ENCODE measurements at places on chromosomes 1 and 21.

DNA sequence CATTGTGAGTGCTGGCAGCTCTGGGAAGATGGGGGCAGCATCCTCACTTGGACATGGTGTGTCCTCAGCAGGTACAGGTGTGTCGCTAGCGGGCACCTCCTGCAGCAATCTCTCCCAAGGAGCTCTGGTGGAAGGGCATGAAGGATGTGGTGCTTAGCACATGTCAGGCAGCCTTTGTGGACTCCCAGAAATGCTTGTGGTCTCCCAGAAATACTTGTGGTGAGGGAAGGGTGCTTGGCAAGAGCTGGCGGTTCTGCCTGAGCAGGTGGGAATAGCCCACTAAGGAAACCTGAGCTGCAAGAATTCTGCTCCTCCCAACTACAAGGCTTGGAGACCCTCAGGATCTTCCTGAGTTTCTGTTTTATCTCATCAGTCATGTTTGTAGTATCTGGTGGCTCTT lies 371.6 kb downstream of the PRDM2 start:
- DNase-seq = no peak

- no peak for DNase-seq
Observed at GRCh38 chr1:205480349-205480985, 24.0 kb upstream of the CDK18 start.

GRCh38 chr21:25858325-25858724 lies 123.6 kb downstream of the GABPA start:
- no peak for DNase-seq

DNA sequence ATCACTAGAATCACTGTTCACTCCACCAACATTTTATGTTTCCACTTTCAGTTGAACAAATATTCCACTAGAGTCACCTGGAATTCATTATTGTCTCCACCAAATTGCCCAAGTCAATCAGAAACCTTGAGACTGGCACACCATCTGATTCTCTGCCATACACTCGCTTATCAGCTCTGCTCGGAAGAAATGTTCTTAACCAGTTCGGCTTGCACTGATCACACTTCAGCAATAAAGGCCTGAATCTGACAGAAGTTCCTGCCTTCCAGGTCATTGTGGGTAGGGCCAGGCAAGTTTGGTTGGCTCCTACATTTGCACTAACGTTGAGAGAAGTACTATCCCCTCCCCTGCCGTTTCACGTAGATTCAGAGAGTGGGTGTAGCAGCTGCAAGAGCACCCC lies 10.0 kb downstream of the TPM3 start:
- no peak for DNase-seq

DNA sequence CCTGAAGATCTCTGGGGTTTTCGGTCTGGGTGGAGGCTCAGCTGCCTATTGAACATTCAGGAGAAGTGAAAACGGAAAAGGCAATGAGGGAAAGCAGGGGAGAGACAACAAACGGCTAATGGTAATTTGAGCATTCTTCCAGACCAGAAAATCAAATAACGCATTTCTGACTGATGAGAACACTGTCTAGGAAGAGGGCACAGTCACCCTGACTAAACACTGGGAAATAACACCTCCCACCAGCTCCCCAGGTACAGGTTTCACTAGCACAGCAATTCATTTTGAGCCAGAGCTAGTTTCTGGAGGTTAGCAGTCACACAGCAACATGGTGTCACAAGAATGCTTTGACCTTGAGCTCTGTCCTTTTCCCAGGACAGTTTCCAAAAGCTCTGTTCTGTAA lies 21.1 kb downstream of the NCF2 start:
- no peak for DNase-seq

GRCh38 chr1:16187748-16188401 lies 24.6 kb downstream of the ARHGEF19 start:
- peak; percentile 74 for DNase-seq

DNA sequence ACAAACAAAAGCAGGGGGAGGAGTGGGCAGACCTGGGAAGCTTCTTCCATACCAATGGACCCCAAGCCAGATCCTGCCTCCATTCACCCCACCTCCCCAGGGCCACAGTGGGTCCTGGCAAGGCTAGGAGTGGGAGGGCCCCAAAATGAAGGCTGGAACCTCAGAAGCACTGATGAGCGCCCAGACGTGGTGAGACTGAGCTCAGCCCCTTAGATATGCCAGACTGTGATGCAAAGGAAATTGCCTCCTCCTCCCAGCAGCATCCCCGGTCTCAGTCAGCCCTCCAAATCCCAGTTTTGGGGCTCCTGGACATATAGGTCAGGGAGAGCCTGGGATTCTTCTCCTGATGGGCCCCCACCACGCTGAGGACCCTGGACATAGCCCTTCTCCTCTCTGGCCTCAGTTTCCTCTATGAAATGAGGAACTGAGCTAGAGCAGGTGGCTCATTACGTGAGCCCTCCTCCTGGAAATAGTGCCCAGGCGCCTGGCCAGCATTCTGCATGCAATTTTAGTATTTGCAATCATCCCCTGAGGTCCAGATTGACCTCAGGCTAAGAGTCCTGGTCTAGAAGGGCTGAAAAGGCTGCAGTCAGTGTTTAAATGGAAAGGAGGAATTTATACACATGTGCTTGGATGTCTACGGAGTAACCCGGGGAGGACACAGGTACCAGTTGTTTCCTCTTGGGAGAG lies 33.5 kb downstream of the RHBG start:
- no peak for DNase-seq

DNA sequence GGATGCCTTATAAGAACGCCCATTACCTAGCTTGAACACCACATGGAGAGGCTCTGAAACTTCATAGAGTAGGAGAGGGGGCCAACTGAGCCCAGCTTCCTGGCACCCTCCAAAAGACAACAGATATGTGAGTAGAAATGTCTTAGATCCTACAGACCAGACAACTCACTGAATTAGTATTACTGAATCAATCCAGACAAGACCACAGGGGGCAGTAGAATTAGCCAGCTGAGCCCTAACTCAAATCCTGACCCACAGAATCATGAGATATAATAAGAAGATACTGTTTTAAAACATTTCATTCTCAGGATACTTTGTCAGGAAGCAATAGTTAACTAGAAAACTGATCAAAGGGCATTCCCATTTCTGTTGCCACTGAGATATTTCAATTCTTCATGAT lies 45.8 kb upstream of the C1orf21 start:
- no peak for DNase-seq

GRCh38 chr1:64133036-64133435 lies 70.4 kb upstream of the UBE2U start:
- no peak for DNase-seq

DNA sequence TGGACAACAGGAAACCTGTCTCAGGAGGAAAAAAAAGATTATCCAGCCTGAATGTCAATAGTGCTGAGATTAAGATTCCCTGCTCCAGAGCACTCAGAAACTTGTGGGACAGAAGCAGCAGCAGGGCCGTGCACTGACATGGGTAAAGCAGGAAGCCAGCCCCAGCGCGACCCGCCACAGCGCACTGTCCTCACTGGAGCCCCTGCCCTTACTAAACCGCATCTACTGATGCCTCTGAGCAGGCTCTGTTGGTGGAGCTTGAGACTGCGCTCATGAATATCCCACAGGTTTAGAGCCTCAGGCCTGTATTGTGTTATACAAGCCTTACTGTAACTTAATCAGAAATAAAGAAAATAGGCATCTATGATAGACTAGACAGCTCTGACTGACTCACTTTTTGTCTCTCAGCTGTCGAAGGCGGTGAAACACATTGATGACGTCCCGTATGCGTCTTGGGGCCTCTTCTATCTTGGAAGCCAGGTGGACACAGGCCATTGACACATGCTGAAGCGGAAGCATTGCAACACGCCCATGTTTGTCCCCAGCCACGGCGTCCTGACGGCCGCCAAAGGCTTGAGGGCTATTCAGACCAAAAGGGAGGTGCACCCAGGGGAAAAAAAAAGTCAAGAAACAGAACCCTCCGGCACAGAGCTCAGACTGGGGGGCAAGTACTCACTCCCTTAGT lies 1.2 kb downstream of the CCNL2 start:
- DNase-seq = no peak

DNA sequence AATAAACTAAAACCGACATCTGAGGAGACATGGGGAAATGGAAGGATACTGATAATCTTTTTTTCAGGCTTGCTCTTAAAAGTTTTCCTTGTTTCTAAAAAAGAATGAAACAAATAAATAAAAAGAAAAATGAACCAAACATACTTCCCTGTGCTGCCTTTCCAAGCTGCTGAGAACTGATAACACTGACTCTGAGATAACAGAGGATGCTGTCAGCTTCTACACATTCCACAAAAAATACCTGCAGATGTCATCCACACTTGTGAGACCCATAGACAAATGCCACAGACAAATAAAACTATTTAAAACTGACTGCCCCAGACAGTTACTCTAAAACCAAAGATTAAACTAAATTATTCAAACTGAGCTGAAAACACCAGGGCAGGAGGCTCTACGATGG lies 12.0 kb upstream of the OR6K3 start:
- no peak for DNase-seq

DNA sequence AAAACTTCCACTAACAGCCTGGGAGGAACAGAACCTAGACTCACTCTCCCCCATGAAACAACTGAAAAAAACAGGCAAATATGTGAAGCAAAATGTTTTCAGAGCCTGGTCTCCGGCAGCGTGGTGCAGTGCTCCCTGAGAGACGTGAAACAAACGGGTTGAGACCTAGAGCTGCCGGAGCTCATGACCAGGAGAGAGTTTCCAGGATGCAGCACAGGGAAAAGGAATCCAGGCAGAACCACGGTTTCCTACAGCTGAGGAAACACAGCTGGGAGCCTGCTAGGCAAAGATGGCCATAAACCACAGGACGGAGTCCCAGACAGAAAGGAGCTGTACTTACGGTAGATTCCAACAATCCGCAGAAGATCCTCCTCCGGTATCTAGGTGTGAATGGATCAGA lies 20.2 kb upstream of the SLC19A1 start:
- DNase-seq = no peak

GRCh38 chr1:57093122-57093521 lies 127.3 kb upstream of the C8B start:
- DNase-seq = no peak

DNA sequence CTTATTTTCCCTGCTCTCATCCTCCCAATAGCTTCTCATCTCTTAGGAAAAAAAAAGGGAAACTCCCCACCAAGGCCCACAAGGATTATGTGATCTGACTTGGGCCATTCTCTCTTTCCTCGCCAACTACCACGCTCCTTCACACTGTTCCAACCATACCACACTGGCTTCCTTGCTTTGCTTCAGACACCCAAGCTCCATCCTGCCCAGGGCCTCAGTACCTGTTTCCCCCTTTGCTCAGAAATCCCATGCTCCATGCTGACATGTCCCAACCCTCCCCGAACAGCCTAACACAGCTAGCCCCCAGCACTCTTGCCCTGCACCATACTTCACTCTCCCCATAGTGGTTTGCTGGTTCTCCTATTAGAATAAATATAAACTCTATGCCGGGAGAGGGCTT lies 39.2 kb downstream of the MAB21L3 start:
- DNase-seq = no peak

DNA sequence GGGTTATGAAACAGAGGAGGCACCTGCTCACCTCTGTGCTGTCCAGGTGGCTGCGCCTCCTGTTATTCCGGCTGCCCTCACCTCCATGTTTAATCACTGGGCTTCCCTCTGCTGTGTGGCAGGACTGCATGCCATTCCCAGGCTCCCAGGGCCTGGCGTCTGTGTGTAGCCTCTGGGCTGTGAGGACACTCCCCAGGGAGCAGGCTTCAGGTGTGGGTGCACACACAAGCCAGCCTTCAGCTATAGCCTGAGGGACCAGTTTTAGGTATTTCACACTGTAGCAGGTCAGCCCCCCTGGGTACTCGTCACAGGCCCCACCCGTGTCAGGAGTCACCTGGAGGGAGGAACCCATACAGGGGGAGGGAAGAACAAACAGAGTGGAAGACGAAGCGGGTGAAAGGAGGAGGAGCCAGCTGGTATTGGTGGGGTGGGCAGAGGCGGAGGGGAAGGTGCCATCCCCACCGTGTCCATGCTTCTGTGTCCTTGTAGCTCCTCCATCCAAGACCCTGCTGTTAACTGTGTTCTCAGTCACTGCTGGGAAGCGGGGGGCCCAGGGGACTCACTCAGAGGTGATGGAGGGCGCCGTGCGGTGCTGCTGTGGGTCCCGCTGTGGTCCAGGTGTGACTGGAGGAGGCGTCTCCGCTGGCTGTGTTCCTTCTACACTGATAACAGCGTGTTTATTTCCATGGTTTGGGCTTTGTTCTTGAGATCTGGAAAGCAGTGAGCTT lies 158.6 kb downstream of the PGBD5 start:
- no peak for DNase-seq

DNA sequence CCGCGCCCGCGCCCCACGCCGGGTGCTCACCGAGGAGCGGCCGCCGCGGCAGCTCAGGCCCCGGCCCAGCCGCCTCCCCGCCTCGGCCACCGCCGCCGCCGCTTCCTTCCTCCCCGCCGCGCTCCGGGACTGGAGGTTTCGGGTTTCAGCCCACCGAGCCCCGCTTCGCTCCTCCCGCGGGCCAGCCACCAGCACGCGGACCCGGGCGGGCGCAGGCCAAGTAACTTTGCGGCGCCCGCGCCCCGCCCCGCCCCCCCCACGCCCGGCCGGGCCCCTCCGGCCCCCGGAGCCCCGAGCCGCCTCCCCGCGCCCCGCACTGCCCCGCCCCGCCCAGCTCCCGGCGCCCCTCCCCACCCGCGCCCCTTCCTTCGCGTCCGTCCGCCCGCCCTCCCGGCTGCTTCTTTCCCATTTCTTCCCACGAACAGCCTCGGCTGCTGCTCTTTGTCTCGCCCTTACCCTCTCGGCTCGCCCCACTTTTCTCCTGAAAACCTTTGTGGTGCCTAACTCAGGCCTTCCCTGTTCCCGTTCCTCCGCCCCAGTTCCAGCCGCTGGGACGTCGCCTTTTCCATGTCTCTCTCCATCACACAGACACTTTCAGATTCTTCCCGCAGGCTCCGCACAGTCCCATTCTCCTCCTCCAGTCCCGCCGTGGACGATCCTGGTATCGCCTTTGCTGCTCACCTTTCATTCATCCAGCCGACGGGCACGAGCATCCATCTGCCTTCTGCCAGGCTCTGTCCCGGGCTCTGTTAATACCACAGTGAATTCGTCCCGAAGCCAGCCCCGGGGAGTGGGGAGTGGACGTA lies at the start of gene GPR161:
TSS of gene GPR161 (minus strand) at position 222 of the 806 bp plus-strand sequence. CDS start 32,080 bp downstream, outside the sequence.
- DNase-seq = peak; percentile 32

DNA sequence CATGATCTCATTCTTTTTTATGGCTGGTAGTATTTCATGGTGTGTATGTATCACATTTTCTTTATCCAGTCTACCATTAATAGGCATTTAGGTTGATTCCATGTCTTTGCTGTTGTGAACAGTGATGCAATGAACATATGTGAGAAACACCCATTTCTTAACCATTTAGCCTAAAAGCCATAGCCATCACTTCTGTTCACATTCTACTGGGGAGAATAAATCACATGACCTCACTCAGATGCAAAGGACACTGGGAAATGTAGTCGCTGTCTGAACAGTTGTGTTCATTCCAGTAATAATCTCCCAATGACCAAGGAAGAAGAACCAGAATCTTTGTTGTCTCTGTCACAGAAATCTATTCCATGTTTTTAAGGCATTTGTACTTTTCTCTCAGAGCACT lies 15.1 kb upstream of the PLA2G2E start:
- no peak for DNase-seq

DNA sequence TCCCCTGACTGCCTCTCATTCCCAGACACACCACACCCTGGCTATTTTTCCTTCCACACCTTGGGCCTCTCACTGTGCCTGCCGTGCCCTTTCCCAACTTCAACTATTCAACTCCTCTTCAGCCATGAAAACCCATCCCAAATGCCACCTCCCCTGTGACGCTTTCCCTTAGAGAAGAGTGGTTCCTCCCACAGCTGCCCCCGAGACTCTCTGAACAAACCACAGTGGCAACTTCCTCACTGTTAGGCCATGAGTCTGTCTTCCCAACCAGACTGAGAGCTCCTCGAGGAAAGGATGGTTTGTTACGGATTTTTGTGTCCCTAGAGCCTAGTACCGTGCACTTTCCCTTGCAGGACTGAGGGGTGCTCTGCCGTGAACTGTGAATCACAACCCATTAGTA lies 59.2 kb downstream of the LRRN2 start:
- no peak for DNase-seq

Measured in NCI-H1092 treated with DMSO at 0.1 percent for 48 hours (cell line).